ENCODE measurements at places on chromosomes 3 and 15.

GRCh38 chr15:56959318-56959648 lies 40.8 kb downstream of the TCF12 start:
- DNase-seq, result no peak

DNA sequence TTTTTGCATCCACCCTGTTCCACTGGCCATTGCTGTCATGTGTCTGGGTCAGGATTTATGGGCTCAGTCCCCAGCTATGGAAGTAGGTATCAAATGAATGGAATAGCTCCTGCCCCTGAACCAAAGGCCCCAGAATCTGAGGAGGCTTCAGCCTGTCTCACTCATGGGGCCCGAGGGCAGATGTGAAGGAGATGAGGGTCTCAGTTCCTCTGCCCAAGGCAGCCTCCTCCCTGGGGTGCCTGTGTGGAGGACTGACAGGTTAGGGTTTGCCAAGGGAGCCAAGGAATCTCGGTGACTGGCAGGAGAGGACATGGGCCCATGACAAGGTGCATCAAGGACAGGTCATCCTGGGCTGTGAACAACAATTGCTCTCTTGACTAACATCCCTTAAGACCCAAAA lies 70.4 kb downstream of the CPN2 start:
- no peak for DNase-seq

GRCh38 chr3:135084405-135084804 lies 289.3 kb downstream of the EPHB1 start:
- DNase-seq, result no peak

GRCh38 chr15:79283252-79284048 lies 928 bp downstream of the ANKRD34C start:
- peak; percentile 32 for DNase-seq

DNA sequence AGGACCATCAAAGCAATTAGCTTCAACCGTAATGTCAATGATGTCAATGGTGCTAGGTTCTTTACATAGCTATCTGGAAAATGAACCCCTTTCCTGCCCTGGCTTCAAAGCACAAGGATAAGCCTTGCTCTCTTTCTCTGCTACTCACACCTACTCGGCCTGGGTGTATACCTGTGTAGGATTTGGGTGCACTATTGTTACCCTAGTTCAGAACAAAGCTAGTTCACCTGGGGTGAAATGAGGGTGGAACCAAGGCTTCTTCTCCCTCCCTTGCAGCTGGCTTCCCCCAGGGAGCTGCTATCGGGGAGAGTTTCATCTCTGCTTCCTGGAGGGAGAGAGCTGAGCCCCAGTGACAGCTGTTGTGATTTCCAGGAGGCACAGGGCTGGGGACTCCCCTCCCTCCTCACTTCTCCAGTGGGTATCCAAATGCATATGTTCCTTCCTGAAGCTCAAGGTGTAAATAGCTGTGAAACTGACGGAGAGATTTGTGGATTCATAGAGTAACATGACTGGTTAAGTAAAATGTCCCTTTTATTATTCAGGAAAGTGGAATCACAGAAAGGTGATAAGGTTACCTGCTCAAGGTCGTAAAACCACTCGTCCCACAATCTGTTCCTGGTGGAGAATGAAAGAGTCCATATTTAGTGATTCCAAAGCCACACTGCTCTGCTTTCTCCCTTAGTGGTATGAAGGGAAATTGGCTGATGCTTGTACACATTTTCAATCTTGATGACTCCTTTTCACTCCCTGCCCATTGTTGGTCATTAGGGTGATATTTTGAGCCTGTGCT lies 11.8 kb upstream of the C3orf70 start:
- DNase-seq, result no peak

DNA sequence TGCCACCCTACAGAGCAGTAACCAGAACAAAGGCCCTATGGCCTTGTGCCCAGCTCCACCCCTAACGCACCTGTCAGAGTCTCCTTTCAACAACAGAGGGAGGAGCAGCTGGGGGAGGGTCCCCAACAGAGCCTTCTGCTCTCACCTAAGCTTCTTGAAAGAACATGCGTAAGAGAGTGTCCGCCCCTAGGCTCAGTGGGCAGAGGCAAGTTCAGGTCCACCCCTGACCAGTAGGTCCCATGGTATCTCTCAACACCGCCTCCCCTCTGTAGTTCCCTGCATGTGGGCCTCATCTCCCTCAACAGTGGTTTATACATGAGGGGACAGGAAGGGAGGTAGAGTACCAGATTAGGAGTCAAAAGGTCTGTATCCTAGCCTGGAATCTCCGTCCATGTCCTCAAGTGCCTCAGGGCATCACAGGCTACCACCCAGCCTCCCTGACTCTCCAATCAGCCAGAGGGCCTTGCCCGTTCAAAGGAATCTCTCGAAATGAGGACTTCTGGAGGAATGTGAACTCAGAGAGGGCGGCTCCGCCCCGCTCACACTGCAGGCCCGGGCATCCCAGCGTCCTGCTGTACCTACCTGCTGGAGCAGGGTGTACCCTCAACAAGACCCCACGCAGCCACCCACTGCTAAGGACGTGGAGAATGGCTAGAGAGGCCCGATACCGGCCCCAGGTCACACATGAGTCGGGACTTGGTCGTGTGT lies 680 bp downstream of the POC1A start:
- no peak for DNase-seq

DNA sequence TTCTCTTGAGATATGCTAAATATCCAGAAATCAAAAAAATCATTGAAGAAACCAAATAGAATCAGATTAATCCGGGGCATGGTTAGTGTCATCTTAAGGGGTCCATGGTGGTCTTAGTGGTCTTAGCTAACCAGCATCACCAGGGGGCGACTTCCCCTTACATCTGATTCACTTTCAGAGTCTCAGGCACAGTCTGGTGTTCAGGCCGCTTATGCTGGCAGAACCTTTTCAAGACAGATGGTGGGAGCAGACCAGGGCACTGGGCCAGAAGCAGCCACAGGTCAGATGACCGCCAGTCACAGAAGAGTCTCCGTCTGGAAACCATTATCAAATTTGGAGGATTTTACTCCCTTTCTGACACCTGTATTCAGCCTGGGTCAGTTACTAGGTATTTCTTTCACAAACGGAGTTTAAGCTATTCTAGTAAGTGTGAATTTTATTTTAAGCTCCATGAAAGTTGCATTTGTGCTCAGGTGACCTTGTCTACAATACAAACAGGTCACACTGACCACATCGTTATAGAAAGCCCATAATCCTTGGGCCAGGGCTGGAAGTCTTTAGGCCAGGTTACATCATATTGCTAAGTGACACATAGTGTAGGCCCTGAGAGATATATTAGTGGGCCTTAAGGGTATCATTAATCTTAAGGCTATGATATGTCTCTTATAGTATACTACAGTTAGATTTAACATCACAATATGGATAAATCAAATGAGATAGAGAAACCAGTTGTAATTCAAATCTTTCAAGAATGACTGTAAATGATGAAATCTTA lies 365.5 kb downstream of the GBE1 start:
- DNase-seq, result no peak

GRCh38 chr15:28942571-28942970 lies 56.8 kb downstream of the APBA2 start:
- DNase-seq, result no peak

DNA sequence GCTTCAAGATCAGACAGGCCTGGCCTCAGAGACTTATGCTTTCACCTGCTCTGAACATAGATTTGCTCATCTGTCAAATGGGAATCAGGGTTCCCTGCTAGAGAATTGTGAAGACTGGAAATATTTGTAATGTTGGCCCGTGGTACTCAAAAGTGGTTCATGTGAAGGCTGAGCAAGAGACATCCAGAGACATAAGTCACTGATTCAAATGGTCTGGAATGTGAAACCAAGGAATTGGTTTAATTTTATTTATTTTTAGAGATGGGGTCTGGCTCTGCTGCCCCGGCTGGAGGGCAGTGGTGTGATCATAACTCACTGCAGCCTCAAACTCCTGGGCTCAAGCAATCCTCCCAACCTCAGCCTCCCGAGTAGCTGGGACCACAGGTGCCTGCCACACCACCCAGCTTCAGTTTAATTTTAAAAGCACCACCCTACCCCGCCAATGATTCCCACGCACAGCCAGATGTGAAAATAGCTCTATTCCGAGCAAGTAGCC lies 60.1 kb downstream of the DAPK2 start:
- DNase-seq, result no peak

GRCh38 chr3:62233065-62233464 lies 140.3 kb downstream of the FEZF2 start:
- no peak for DNase-seq

DNA sequence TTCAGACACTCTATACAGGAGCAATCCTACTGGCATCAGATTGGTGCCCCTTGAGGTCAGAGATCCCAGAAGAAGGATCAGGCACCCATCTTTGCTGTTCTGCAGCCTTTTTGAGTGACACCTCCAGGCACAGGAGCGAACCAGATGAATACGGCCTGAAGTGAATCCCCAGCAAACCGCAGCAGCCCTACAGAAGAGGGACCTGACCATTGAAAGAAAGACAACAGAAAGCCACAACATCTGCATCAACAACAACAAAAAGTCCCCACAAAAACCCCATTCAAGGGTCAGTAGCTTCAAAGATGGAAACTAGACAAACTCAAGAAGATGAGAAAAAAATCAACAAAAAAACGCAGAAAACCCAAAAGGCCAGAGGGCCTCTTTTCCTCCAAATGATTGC lies 130.4 kb downstream of the PPM1L start:
- DNase-seq, result no peak

DNA sequence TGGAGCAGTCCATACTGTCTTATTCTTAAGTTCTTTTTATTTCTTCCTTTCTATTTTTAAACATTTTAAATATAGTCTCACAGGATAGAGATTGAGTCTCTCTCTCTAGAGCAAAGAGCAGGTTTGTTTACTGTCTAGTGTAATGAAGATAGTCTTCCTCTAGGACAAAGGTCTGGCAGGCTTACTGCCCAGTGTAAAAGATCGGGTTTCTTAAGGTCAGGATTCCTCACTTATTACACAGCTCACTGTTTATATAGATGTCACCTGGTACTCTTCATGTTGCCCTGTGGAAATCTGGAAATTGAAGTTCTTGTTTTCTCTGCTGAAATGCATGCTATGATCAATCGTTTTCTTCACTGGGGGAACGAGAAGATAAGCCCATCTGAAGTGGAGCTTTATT lies 76.0 kb downstream of the ZBBX start:
- no peak for DNase-seq

GRCh38 chr3:100319951-100320350 lies 14.6 kb upstream of the NIT2 start:
- no peak for DNase-seq

GRCh38 chr3:71227270-71227661 lies 356.3 kb downstream of the FOXP1 start:
- no peak for DNase-seq

DNA sequence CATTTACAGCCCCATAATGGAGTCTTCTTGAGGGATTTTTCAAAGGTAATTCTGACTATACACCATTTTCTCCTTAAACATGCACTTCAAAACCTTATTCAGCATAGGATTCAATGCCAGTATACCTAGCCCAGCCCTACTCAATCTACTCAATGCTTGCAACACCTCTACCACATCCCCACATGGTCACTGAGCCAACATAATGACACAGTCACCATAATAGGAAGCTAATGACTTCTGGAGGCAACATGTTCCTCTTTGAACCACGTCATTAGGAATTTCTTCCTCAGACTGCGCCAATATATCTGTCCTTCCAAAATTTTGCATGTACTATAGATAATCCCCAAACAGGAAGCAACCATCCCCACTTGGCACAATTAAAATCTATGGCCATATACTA lies 153.9 kb upstream of the SETMAR start:
- DNase-seq, result no peak

DNA sequence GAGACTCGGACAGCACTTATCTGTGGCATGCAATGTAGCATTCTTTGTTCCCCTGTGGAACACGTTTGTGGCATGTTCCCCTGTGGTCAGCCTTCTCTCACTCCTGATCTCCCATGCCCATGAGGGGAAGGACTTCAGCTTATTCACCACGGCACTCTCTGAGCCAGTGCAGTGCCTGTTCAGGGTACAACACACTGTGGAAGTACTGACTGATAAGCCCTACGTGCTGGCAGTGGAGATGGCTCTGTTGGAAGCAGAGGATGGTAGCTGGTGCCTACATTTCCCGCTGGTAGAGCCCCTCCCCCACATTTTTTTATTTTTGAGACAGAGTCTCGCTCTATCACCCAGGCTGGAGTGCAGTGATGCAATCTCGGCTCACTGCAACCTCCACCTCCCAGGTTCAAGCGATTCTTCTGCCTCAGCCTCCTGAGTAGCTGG lies 43.5 kb upstream of the ETV5 start:
- no peak for DNase-seq

GRCh38 chr3:152760024-152760563 lies 74.8 kb upstream of the P2RY1 start:
- DNase-seq, result no peak

- DNase-seq, result no peak
These were observed 37.5 kb downstream of the ARNT2 start for GRCh38 chr15:80441714-80442113.

DNA sequence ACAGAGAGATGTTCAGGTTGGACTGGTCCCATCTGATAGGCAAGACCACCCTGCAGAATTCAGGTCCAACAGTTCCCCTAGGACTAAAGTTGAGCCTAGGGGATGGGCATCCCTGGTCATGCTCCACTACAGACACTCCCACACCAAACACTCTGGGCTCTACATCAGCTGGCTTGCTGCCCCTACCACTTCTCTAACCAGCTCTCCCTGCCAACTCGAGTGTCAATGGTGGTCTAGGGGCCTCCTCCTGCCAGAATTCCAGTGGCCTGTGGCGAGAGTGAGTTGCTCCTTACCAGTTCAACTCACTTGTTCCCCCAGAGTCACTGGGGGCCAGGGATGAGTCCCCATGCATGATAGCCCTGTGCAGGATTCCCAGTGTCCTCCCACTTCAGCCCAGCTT lies 316.2 kb upstream of the PPP2R3A start:
- no peak for DNase-seq

DNA sequence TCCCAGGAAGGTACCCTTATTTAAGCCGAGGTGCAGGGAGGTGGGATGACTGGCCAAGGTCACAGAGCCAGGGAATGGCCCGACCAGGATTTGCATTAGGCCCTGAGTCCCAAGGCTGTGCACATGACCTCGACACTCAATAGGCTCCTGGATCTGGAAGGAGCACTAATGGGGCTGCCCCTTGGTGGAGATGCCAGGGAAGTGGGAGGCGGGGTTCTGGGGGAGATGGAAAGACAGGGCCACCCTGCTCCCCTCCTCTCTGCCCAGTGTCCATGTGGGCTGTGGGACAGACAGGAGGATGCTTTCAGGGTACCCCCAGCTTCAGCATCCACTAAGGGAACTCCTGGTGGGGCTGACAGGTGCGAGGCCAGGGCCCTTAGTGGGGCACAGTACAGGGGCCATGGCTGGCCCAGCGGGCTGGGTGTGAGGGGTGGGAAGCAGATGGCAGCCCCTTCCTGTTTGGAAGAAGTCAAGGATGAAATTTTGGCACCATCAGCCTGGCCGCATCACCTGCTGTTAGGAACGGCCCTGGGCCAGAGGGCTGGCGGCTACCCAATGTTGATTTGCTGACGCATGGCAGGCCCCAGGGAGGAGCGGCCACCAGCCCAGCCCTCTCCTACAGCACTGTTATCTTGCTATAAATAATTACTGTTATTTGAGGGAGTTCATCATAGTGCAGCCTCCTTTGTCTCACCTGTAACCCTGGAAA lies 37.3 kb downstream of the ATP2B2 start:
- no peak for DNase-seq
